ENCODE measurements at places on chromosomes 11 and 22. TPM values are rescaled to one million over a fixed set of nuclear protein-coding genes. Genes with fewer than 3 reads are reported as not detected.

Gene SHANK3
- 21.5 TPM for total RNA-seq

Gene GAB4
- under 0.01 TPM for total RNA-seq

Gene CYTH4
- 0.09 TPM for total RNA-seq

Gene DRD2
- total RNA-seq, result not detected

Gene VPREB1
- not detected for total RNA-seq

Gene DBX1
- total RNA-seq, result not detected

Gene DMC1
- 1.6 TPM for total RNA-seq

Gene EMID1
- total RNA-seq, result not detected

Gene MOGAT2
- total RNA-seq, result not detected

Gene CPT1B
- 2.2 TPM for total RNA-seq

Gene SLC22A8
- not detected for total RNA-seq

Gene ADAMTS8
- total RNA-seq, result not detected

Gene CRYBB3
- total RNA-seq, result not detected

Gene ACCS
- total RNA-seq, result 3.1 TPM

Gene MRPL49
- 31.3 TPM for total RNA-seq

Gene VPS11
- 26.3 TPM for total RNA-seq

Gene NEFH
- 0.63 TPM for total RNA-seq

Gene FREY1
- total RNA-seq, result 0.75 TPM

Gene C11orf16
- not detected for total RNA-seq

Gene HOATZ
- not detected for total RNA-seq

Gene MMP7
- total RNA-seq, result 0.18 TPM

Gene MS4A4A
- total RNA-seq, result not detected

Gene DEUP1
- not detected for total RNA-seq

Gene FAM180B
- total RNA-seq, result 0.09 TPM

Gene OR51A2
- total RNA-seq, result not detected

Gene RTN4RL2
- total RNA-seq, result under 0.01 TPM

Gene PARVA
- 21.5 TPM for total RNA-seq

Gene MYOD1
- not detected for total RNA-seq

Gene KRTAP5-1
- total RNA-seq, result not detected

Gene CNGA4
- not detected for total RNA-seq

Gene C22orf42
- not detected for total RNA-seq

Gene CCDC157
- total RNA-seq, result 1.0 TPM

Gene IL18
- 5.5 TPM for total RNA-seq

Gene GP1BB
- total RNA-seq, result 0.54 TPM

Gene OR8G5
- total RNA-seq, result not detected

Gene DNAJB7
- total RNA-seq, result not detected

Gene MTCH2
- 80.4 TPM for total RNA-seq

Gene OR8A1
- total RNA-seq, result not detected

Gene POTEH
- not detected for total RNA-seq

Gene CCDC73
- total RNA-seq, result not detected
